Dermis blood vessel endothelial cell (primary cell): ENCODE measurements at places on chromosomes 12 and 14. TPM values are rescaled to one million over a fixed set of nuclear protein-coding genes. Genes with fewer than 3 reads are reported as not detected.

The SPIC gene
- total RNA-seq = not detected in 2 replicates

The NOC4L gene
- total RNA-seq = 12.1 and 18.3 TPM in 2 replicates

The TAS2R43 gene
- 1.0 and 2.1 TPM in 2 replicates for total RNA-seq

The ZNF410 gene
- 60.1 and 71.6 TPM in 2 replicates for total RNA-seq

GRCh38 chr14:105492971-105493871 is 2.2 kb downstream of the TEDC1 start:
- no peak for DNase-seq

DNA sequence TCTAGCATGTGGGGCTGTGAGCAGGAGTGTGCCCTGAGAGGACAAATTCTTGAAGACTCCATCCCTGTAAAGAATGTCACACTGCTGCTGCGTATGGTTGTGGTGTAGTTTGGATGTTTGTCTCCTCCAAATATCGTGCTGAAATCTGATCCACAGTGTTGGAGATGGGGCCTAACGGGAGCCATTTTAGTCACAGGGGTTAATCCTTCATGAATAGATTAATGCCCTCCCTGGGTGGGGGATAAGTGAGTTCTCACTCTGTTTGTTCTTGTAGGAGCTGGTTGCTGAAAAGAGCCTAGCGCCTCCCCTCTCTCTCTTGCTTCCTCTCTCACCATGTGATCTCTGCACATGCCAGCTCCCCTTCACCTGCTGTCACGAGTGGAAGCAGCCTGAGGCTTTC is 94.5 kb upstream of the VASH1 start:
- DNase-seq = no peak

DNA sequence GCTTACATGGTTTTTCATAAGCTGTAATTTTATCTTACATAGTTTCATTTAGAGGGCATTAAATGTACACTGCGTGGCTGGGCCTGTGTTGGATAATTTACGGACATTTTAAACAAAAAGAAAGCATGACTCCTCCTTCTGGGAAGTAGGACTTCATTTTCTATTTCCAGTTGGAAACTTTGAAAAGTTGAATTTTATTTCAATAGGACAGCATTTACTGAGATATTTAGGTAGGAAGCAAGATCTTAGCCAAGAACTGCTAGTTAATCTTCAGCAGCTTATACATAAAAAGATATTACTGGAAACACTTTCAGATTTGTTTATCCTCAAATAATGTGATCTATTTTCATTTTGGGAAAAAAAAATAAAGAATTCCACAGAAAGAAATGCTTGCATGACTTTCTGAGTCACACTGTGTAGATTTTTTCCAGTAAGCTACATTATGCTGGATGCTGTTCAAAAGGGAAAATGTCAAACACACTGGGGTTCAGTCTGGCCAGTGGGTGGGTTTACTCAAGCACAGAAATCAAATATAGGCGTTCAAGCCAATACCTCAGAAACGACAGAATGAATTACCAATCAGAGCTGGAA is 239.4 kb upstream of the KRR1 start:
- no peak for DNase-seq

- DNase-seq = peak; percentile 92
Observed at GRCh38 chr14:61837336-61838229, 75.4 kb downstream of the SNAPC1 start.

DNA sequence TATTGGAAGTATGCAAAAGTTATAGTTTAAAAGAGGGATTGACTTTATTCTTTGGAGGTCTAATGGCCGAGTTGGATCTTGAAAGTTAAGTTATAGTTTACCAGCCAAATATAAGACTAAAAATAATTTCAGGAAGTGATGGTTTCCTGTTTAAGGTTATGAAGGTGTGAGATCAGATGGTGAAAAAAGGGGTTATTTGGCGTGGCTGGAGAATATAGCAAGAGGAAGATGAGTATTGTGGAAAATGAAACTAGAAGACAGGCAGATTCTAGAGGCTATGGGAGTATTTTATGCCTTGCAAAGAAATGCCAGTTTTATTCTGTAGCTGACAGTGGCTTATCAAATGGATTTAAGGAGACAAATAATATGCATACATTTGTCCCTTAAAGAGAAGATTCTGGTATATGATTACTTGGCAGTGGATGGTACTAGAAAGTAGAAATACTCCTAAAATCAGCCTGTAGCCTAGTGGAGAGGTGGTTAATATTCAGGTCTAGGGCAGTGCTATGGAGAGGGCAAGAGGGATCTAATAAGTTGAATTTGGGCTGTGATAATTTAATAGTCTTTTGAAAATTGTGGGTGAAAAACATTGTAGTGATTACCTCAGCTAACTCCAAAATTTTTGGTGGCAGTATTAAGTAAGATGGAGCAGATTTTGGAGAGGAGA is 1091.8 kb upstream of the ATXN7L3B start:
- no peak for DNase-seq

DNA sequence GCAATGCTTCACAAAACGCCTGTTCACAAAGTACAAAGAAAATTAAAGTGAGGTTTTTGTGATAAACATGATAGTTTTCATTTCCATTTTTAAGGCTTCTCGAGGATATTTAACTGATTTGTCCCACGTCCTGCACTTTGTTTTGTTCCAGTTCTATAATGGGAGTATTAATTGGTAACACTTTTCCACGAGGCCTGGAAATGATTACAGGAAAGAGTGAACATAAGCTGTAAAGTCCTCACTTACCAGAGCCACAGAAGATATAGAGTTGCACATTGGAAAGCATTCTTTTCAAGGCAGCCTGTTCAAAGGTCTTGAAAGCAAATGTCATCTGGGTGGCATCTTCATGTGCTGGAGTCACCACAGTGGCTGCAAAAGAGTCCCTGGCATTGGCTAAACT is 1236.6 kb downstream of the BCL11B start:
- no peak for DNase-seq
